ENCODE measurements at places on chromosomes 4 and X.

- no peak for DNase-seq
Measured at GRCh38 chrX:45240301-45240700, 39.6 kb upstream of the DIPK2B start.

- no peak for DNase-seq
Measured at GRCh38 chr4:101556842-101557241, 209.5 kb upstream of the PPP3CA start.

DNA sequence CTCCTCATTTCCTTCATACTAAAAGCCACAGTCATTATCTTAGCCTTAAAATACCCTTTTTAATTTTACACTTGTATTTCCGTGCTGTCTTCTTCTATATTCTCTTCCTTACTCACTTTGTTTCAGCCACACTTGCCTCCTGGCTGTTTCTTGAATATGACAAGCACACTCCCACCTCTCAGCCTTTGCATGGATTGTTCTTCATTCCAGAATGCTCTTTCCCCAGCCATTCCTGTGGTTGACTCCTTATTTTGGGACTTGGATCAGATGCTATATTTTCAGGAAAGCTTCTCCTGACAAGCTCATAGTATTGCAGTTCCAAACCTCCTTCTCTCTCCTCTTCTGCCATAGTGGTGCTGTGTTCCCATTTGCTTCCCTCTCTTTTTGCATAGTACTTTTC is 291.3 kb downstream of the PDHA2 start:
- DNase-seq = no peak

GRCh38 chrX:9907645-9908387 is 59.3 kb upstream of the CLDN34 start:
- no peak for DNase-seq

- no peak for DNase-seq
Measured at GRCh38 chrX:41025926-41026701, 59.1 kb upstream of the USP9X start.

- no peak for DNase-seq
Measured at GRCh38 chrX:45198706-45199105, 2.0 kb downstream of the DIPK2B start.

DNA sequence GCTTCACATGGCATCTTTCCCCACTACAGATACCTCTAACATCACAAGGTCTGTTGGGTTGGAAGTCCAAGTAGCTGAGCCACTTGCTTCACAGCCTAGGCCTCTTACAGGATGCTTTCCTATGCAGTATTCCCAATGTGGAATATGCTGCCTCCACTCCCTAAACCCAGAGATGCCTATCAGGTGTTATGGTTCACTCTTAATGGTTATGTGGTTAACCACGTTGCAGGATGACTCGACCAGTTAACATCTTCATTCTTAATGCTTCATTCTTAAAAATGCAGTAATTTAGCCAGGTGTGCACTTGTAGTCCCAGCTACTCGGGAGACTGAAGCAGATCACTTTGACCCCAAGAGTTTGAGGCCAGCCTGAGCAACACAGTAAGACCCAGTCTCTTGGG is 24.2 kb downstream of the HAUS3 start:
- DNase-seq = no peak

DNA sequence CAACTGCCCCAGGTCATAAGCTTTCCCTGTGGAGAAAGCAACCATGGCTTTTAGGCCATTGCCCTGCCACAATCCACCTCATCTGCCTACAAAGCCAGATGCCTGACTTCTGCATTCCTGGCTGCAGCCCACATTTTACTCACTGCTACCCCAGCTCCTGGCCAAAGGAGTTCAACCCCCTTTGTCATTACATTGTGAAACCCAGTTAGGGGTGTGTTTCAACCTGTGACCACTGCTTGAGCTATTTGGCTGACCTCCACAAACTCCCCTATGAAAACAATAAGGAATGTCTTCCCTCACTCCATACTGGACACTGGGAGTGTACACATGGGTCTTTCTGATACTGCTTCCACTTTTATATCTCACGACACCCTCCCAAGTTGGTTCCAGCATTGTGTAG is 589.2 kb downstream of the SH3BGRL start:
- no peak for DNase-seq

DNA sequence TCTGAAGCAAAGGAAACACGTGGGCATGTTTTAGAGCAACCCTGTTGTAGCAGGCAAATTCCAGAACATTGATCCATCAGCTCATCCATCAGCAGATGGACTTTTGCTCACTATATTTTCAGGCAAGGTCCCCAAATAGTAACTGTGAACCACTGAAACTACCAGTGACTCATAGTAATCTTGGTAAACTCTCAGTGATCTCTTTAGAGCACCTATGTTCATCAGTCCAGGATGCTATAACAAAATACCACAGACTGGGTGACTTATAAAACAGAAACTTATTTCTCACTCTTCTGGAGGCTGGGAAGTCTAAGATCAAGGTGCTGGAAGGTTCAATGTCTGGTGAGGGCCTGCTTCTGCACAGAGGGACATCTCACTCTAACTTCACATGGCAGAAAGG is 28.9 kb upstream of the BTC start:
- DNase-seq = no peak

All from stimulated activated CD8-positive, alpha-beta memory T cell treated with anti-CD3 and anti-CD28 coated beads, Interleukin-7, amount 100 ng/mL, for 1 hour (primary cell).